Activated B cell treated with CpG ODN at 0.5 μM for 24 hours (primary cell): ENCODE measurements at places on chromosomes 16 and 17. TPM values are rescaled to one million over a fixed set of nuclear protein-coding genes. Genes with fewer than 3 reads are reported as not detected.

DNA sequence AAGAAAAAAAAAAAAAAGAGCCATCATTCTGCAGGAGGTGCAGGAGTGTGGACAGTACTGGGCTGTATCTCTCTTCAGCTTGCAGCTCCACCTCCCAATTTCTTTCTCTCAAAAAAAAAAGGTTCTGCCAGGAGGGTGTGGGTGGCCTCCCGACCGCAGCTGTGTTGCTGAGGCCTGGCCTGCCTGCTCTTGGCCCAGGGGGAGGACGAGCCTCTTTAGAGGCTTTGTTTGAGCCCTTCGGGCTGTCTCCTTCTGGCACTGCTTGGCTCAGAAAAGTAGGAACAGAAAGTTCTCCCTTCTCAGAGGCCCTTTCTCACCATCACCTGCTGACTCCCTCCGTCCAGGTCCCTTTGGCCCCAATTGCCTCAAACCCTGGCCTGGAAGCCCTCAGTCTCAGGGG is 22.2 kb upstream of the C17orf107 start:
- DNase-seq, result no peak

DNA sequence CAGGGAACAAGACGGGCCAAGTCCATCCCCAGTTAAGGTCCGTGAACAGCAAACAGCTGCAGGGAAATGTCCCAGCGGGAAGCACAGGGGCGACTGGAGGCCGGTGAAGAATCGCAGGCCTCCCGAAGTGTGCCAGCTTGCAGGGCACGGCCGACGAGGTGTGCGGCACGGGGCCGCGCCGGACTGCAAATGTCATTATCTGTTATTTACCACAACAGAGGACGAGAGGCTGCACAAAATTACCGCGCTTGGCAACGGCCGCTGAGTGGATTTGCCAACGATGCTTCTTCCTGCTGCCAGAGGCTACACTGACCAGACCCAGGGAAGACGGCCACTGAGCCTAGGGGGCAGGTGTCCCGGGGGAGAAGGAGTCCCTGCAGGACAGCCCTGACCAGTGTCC is 53.1 kb downstream of the RPH3AL start:
- no peak for DNase-seq

DNA sequence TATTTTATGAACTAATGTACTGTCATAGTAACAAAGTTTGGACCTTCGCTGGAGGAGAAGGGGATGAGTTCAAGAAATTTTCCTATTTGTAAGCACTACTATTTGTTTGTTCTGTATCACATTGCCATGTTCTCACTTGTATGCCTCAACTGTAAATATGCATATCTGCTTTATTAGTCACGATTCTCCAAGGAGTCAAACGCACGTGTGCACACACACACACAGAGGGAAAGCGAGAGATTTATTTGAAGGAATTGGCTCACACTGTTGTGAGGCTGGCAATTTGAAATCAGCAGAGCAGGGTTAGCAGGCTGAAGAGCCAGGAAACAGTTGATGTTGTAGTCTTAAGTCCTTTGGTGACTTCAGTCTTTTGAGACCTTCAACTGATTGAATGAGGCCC is 24.9 kb upstream of the MYH2 start:
- DNase-seq, result no peak

- DNase-seq, result no peak
Measured at GRCh38 chr16:75234856-75235696, 16.3 kb downstream of the CTRB1 start.

GRCh38 chr16:58411736-58412614 is 19.7 kb downstream of the GINS3 start:
- DNase-seq, result no peak

The AIPL1 gene
- not detected in 2 replicates for total RNA-seq

- DNase-seq, result no peak
Measured at GRCh38 chr17:3968886-3969524, 4.8 kb upstream of the ATP2A3 start.

The LAT gene
- total RNA-seq, result 3.8 and 6.2 TPM in 2 replicates

GRCh38 chr17:12620200-12620720 is 45.4 kb upstream of the MYOCD start:
- DNase-seq, result no peak

DNA sequence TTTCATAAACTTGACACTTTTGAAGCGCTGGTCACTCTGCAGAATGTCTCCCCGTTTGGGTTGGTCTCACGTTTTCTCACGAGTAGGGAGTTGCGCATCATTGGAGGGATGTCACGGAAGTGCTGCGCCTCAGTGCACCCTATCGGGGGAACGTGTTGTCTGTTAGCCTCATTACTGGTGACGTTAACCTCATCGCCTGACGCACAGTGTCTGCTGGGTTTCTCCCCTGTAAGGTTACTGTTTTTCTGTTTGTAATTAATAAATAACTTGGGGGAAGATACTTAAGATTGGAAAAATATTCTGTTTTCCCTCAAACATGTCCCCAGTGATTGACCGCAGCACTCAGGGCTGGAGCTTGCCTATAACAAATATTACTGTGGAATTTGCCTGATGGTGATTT is 26.7 kb downstream of the VAC14 start:
- DNase-seq, result no peak

The ATP2A3 gene
- total RNA-seq, result 458 and 541 TPM in 2 replicates
